AG09309 (cell line): ENCODE measurements at places on chromosomes 1 and 21.

DNA sequence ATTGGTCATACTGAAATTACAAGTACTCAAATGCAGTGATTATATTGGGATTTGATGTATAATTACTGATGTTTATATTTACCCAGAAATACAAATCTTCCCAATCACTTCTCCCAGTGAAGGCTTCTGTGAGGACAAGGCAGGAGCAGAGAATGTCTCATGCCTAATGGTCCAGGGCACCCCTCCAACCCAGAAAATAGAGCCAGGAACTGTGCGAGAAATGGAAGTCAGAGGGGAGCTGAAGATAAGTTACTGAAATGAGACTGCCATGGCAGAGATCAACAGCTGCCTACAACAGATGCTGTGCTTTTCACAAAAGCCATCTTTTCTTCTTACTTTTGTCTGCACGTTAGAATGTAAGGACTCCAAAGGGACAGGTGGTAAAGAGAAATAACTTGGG is 171.2 kb downstream of the TTLL7 start:
- no peak for DNase-seq

DNA sequence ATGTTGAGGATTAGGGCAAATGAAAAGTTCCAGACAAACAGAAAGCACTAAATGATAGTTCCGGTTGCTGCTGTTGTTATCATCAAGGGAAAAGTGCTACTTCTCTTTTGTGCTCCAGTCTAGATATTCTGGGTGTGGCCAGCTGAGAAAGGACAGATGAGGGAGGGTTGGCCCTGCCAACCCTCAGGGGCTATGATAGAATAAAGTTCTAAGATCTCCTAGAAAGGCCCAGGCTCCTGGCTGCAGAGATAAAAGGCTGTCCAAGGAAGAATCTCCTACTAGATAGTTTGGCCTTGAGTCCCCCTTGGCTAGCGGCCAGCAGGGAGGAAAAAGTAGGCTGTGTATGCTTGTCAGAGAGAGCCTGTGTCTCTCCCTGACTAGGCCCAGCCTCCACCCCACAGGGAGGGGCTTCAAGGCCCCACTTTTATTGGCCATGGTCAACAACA is 31.5 kb downstream of the RIMS3 start:
- no peak for DNase-seq

GRCh38 chr1:154418062-154418921 is 13.1 kb downstream of the IL6R start:
- DNase-seq: no peak

DNA sequence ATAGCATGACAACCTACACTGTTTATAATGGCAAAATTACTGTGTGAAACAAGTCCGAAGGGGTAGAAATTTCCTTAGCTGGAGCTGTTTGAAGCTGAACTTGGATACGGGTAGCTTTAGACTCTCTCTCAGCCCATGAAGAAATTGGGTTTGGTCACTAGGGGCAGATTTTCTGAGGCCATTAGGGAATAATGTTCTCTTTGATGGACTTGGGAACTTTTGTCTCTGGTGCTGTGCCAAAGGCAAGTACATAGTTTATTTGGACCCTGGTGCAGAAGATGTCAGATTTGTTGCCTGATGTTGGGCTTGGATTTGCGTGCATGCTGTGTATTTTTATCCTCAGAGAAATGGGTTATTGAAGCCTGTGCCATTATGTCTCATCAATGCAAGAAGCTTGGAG is 109.6 kb downstream of the VPS13D start:
- no peak for DNase-seq

DNA sequence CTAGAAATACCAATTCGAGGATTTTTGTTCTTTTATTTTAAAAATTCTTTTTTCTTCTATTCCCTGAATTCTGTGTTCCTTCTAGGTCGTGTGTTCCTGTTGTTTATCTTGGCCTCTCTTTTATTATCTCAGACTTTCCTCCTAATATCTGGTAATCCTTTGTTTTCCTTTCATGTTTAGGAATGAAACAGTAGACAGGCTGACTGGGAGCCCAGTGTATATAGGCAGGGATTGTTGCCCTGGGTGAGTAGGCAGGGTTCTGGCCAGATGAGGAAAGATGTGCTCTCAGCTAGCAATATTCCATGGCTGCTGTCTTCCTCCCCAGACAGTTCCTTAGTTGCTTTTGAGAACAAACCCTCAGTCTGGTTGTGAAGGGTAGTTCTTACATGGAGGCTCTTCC is 161.8 kb upstream of the PDE4B start:
- no peak for DNase-seq

DNA sequence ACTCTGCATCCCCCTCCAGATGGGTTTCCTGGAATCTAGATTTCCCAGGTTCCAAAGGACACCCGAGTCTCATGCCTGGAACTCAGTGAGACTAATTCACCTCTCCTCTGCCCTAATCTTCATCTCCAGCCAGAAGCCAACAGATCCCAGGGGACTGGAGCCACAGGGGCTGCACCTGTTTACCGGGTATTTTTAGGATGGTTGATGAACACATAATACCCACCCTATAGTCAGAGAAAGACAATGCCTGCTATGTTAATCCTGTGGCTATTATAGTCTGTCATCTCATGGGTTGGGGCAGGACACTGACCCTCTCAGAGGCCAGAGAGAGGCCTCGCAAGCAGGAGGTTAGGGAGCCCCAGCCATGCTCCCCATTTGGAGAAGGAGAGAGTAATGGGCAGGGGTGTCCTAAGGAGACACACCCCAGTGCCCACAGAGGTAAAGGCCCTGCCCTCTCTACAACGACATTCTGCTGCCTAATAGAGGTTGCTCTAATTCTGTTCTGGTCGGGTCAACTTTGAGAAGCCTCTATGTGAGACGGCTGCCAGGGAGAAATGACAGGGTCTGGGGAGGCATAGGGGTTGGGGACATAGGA is 1.0 kb upstream of the TNNI1 start:
- no peak for DNase-seq

DNA sequence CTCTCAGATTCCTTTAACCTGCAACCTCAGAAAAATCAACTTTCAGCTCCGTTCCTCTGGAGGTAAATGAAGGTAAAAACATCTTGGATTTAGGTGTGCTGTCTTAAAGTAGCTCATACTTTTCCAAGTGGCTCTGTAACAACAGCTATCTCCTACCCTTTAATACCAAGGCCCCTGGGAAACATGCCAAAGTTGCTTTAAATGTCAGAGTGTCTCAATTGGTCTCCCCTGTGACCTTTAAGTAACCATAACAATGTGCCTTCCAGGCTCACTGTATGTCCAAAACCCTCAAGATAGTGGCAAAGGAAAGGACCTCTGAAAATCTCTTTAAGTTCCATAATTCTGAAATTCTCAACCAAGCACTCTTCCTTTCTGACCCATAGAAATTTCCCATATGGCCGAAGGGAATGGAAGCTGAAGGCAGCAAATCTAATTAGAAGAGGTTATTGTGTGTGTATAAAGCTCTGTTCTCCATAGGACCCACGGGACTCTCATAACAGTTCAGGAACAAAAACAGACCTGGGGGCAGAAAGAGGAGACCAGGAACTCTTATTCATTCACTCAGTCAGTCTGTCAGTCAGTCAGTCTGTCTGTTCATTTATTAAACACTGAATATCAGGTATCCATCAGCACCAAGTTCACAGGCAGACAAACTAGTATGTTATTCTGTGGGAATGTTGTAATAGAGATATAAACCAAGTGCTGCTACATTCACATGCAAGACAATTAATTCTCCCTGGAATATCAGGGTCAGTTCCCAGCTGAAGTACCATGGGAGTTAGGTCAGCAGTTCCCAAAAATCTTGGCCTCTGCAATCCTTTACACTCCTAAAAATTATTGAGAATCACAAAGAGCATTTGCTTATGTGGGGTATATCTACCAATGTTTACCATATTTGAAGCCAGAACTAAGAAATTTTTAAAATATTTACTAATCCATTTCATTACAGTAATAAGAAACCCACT is 19.1 kb downstream of the ASTN1 start:
- no peak for DNase-seq

DNA sequence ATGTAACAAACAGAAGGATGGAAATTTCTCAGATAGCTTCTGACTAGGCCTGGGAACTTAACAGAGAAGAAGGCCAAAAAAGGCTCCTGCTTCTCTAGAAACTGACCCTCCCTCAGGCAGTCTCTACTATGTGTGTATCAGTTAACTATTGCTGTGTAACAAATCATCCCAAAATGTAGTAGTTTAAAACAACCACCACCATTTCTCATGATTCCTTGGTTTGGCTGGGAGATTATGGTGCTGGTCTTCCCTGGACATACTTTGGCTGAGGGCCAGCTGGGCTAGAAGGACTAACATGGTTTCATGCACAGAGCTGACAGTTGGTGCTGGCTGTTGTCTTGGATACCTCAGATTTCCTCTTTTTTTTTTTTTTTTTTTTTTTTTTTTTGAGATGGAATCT is 26.2 kb upstream of the CNN3 start:
- DNase-seq: no peak

DNA sequence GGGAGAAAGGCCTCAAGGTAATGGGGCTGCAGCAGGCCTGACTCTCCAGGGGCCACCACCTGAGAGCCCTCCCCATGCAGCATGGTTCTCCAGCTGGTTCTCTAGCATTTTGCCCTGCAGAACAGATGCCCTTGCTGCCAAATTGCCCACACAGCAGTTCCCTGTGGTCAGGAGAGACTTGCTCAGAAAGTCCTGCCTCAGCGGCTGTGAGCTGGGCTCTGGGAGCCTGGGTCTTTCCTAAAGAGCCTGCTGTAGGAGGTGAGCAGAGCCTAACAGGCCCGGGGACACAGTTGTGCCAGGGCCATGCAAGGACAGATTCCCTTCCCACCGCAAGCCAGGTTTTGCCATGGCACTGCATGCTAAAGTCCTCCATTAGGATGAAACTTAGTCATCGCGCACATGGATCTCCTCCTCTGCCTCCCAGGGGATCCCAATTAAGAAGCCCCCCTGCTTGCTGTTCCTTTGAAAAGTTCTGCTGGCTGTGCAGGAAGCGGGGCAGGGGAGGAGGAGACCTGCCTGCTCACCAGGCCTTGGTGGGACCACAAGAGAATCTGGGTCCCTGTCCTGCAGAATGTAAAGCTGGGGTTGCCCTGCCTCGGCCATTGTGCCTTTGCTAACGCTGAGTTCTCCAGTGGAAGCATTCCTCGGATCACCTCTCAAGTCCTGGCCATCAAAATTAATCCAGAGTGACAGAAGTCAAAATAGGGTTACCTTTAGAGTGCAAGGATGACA is 21.4 kb downstream of the TEX35 start:
- DNase-seq: no peak

DNA sequence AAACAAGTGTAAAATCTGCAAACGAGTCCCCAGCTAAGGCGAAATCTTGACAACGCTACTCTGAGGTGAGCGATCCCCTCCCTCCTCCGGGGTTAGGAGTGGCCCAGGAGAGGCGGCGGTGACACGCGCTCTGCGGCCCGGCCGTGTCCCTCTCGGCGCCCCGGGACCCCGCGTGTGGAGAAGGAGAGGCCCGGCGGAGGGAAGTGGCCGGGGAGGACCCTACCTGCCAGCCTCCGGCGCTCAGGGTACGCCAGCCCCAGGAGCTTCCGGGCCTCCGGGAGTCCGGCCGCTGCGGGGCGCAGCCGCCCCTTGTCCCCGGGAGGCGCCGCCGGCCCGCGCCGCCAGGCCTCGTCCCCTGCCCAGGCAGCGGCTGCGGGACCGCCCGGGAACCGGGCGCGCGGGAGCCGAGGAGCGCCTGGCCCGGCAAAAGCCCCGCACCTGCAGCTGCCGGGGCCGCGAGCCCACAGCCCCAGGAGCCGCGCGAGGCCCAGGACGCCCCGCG is 543 bp downstream of the ABCB10 start:
- no peak for DNase-seq

- DNase-seq: no peak
These were observed 139.4 kb upstream of the RAB4A start for GRCh38 chr1:229131243-229132105.

DNA sequence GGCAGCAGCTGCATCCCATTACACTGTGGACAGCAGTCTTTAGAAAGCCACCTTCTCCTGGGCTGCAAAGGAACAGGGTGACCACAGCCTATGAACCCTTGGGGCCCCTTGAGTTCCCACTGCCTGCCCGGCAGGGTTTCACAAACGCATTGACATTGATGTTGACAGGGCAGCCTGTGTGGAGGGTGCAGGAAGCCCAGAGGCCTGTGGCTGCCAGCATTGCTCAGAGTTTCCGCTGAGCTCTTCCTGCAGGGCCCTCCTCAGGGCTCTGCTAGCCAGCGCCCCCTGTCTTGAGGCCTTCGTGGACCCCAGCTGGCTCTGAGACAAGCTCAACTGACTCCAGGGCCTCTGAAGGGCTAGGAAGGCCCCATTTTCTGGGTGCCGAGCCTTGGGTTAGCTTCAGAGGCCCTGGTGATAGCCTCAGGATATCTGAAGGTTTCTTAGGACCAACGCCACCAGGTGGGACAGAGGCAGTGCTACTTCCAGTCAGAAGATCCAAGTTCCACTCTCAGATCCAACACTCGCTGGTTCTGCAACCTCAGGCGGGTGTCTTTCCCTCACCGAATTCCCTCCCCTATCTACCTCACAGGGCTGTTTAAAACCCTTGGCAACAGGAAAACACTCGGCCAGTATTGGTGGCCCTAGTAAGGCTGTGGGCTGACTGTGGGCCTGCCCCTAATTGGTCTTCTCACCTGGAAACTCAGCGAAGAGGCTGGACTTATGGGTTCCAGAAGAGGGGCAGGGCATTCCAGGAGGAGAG is 27.2 kb upstream of the EPS8L3 start:
- DNase-seq: no peak

GRCh38 chr1:179121159-179121938 is 39.5 kb downstream of the TOR3A start:
- DNase-seq: peak; percentile 46

DNA sequence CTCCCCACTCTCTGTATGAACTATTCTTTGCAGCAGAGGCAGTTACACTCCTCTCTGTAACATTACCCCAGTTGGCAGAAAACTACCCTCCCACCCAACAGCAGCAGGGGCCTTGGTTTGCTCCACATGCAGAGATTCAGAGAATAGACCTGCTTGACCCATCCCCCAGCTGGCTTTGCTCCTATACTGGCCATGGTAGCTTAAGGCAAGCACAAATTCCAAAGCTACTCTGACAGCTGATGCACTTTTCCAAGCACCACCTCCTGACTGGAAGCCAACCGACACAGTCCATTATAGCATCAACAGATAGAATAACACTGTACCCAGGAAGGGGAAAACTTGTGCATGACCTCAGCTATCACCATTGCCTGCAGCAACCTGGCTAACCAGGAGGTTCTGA is 846.5 kb upstream of the NCAM2 start:
- no peak for DNase-seq

- DNase-seq: no peak
These were observed 32.7 kb upstream of the ZBTB40 start for GRCh38 chr1:22418933-22419382.

DNA sequence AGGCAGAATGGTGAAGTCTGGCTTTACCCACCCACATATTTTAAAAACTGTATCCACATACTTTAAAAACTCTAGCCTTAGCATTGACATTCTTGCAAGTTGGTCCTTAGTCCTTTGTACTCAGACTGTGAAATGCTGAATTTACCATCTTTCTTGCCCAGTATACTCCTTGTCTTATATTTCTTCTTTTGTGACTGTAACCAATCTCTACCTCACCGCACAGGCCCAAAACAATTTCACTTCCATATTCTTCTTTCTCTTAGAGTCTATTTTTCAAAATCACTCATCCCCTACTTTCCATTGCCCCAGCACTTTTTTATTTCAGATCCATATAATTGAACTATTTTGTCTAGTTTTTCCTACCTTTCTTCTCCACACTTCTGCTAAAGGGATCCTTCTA is 892.4 kb upstream of the B3GALT2 start:
- no peak for DNase-seq
